ENCODE measurements at places on chromosomes 7 and 10.

DNA sequence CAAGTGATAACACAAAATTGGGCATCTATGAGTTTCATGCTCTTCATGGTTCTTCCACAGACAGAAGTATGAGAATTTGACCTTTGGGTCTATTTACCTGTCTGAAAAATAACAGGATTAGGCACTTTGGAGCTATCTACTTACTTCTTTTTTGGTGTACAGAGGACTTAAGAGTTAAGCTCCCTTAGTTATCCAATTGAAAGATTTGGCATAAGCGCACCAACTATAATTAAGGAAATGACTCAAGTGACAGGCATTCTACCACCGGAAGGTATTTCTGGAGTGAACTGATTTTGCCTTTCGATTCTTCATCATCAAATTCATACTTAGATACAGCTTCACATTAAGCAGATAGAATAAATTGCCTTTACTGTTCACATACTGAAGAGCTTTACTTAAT, 43.9 kb downstream of the IFIT5 start:
- DNase-seq, result no peak

DNA sequence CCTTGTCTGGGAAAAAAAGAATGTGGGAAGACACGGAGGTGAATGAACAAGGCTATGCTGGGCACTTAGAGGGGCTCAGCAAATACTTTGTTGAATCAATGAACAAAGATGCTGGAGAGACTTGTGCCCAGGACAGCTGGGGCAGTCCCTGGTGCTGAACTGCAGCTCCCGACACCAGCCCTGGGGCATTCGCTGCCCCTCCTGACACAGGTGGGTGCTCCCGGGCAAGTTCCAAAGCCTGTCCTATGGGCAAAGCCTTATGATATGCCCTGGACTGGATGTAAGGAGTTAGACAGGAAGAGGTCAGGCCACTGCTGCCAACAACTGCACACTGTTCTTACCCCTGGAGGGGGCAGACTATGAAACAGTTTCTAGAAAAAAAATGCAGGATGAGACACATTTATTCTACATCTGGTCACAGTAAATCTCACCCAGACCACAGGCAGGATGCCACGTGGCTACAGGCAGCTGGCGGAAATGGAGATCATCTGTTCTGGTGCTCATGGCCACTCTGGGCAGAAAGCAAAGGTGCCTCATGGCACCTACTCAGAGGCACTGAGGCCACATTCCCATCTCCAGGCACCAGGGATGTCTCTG, 21.9 kb upstream of the FRAT2 start:
- no peak for DNase-seq

DNA sequence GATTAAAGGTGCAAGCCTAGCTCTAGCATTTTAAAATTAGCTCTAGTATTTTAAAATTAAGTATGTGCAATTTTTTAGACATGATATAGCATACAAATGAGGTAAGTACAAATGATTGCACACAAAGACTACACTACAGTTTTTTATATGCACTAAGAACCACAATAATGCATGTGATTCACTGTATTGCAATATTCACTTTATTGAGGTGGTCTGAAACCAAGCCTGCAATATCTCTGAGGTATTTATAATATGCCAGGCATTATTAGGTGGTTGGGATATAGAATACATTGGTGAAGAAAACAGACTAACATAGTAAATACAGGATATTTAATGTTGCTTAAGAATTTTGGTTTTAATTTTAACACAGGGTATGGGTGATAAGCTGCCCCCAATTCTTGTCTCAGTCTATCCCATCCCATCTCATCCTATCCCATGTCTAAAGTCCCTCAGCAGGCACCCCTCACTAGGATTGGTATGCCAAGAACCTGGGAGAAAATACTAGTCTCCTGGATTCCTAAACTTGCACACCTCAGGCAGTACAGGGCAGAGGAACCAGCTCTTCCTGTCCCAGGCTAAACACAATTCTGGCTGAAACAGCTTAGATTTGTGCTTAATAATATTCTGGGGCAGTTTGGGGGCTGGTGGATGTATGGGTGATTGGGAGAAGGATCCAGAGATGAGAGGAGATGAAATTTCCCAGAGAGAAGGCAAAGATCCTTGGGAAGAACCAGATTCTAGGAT, 90.4 kb downstream of the HIPK2 start:
- DNase-seq, result no peak

DNA sequence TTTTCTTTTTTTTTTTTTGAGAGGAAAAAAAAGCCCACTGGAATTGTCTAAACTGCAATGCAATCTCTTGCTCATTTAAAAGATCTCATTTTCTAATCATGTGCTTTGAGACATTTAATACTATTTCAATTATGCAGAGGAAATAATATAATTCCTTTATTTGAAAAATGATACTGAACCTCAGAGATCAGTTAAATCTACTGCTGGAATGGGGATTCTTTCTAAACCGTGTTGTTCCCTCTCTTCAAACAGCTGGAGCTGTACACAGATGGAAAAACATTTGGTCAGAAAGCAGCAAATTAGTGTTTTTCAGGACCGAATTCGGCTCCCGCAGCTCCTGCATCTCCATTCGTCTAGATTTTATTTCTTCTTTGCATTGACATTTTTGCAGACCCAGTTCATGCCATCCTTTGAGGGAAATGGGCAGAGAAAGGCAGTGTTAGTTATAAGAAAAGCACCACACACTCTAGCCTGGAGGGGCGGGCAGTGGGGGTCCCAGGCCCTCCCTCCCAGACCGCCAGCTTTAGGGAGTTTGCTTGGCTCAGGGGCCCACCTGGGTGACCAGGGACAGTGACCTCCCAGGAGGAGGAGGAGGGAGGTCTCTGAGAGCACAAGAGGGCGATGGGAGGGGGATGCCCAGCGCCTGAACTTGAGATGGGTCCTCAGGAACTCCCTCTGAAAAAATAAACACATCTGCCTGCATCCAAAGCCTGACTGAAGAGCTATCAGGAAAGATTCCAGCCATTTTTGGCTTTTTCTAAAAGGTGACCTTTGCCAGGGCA, 32.4 kb downstream of the TRIM8 start:
- DNase-seq, result no peak

GRCh38 chr7:155169498-155170065, 99.5 kb downstream of the HTR5A start:
- no peak for DNase-seq

DNA sequence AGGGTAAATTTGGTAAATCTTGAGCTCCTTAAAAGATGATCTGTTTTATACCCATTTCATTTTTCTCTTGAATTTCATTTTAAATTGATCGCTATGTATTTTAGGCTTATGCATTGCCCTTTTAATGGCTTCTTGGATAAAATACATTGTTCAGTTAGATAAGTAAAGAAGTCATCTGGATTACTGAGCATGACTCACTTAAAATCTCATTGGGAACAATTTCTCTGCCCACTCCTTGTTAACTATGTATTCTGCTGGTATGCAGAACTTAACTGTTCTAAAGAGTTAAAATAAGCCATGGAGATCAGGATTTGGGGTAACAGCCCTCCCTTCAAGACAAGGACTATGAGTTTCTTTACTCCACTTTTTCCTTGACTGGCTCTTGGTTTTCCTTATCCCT, 134.2 kb downstream of the SND1 start:
- DNase-seq, result no peak

GRCh38 chr10:116143673-116144222, 129.3 kb downstream of the GFRA1 start:
- DNase-seq, result no peak

DNA sequence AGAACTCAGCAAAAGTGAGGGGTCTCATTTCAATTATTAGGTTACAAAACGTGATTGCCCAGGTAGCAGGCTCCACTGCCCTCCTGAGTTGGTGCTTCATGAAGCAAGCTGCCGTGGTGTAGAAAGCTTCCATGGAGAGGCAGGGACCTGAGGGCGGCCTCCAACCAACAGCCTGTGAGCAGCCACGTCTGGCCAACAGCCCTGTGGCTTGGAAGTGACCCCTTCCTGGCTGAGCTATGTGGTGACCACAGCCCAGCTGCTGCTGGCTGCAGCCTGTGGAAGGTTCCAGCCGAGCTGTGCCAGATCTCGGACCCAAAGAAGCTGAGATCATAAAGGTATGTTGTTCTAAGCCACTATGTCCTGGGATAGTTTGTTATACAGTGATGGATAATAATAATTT, 122.5 kb upstream of the KLF6 start:
- DNase-seq, result no peak

DNA sequence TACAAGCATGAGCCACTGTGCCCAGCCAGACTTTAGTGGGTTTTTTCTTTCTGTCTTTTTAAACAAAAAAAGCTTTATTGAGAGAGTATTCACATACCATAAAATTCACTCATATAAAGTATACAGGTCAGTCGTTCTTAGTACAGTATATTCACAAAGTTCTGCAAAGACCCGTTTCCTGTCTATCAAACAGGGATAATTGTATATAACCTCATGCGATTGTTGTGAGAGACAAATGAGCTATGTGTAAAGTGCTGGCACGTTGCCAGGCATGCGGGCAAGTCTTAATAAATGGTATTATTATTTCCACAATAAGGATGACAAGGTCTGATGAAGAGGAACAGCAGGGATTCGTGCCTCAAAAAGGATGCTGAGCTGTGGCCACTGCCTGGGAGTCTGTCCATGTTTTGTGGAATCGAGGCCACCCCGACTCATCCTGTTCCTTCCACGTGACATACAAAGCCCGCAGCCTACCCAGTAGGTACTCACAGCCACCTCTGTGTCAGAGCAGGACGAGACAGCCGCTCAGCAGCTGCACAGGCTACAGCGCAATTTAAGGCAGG, 51.6 kb downstream of the SMKR1 start:
- no peak for DNase-seq

DNA sequence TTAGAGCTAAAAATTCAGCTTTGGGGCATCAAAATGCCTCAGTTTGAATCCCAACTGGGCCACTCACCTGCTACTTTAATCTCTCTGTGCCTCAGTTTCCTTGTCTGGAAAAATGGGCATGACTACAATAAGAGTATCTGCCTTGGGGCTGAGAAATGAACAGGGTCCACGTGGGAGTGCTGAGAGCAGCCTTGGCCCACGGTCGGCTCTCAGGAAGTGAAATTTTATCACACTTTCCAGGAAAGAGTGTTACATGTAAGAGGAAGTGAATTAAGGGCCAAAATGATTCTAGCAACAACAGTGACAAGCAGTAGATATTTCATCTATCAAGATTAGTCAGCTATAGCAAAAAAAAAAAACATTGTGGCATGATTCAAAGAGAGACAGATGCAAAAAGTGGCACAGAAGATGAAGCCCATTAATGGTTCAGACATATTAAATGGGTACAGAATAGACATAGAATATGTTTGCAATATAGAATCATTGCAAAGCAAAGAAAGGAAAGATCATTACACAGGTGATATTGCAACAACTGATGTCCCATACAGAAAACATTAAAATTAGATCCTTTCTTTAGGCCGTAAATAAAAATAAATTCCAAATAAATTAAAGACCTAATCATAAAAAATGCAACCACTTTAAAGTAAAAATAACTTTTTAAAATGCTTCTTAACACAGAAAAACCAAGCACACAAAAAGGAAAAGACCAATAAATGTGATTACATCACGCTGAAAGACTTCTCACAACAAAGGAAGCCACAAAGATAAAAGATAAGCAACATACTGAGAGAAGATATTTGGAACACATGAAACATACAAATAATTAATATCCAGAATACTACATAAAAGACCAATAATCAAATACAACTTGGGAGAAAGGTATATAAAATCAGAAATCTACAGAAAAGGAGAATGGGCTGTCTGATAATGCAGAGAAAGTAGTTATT, 4.3 kb downstream of the TMEM273 start:
- DNase-seq, result no peak

GRCh38 chr7:34902182-34902581, 135.1 kb downstream of the DPY19L1 start:
- DNase-seq, result no peak

DNA sequence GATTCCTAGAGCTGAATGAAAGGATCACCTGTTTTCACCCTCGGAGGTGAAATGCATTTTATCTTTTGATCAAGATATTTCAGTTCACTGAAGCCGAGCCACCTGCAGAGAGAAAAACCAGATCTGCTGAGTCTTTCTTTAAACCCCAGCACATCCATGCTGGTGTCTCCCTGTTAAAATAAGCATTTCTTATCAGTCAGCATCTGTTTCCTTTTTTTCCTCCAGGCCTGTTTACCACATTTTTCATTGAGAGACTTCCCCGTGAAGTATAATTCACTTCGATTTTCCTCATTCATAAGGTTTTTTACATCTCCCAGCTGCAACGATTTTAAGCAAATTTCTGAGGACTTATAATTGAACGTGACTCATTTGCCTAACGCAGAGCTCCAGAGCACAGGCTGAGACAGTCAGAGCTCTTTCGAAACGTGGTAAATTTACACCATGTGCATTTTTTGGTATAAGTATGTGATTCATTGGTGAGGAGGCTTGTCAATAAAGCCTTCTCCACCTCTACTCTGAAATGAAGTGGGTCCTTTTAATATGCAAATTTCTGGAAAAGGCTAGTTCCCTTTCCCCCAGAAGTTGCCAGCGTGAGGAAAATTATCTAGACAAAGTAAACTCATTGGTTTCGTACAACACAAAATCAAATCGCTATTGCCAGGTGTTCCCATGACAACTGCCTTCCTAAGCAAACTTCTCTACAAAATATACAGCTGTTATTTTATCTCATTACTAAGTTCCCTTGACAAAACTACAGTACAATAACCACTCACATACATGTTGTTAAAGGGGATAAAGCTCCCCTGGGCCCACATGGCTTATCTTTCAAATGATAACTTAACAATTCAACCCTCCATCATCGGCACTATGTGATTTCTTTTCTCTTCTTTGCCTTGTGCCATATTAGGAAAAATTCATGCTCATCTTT, 374.8 kb upstream of the AKR1E2 start:
- no peak for DNase-seq

GRCh38 chr10:22875581-22875980, 52.3 kb upstream of the ARMC3 start:
- DNase-seq, result no peak

DNA sequence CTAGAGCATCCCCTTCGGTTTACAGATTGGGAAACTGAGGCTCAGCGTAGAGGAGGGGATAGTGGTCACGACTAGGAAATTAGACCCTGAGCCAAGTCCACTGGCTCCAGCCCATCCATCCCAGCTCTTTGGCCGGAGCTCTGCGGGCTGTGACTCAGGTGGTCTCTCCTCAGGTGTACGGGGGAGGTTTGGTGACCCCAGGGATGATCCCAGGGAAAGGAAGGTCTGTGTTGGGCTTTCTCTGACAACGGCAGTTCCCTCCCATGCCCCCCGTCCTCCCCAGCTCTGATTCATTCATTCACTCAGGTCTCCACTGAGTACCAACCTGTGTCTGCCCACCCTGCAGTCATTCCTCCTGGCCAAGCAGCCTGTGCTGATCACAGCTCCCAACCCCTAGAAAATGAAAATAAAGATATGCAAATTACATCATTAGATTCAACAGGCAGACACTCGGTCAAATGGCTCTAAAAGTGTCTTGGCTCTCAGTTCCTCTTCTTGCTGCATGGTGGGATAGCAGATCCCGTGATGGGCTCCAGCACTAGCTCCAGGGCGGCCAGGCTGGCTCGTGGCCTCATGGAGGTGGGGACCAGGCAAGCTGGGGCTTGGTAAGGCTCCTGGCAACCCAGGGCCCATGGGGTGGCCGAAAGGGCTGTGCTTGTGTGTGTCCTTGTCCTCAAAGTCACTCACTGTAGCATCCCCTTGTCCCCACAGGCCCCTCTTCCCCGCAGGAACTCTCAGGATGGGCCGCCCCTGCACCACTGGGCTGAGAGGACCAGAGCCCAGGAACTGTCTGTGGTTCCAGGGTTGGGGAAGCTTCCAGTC, 37.8 kb downstream of the CLRN3 start:
- no peak for DNase-seq

GRCh38 chr7:6631605-6632004, 5.5 kb upstream of the ZNF316 start:
- no peak for DNase-seq
